ENCODE measurements at places on chromosomes 3 and 15.

DNA sequence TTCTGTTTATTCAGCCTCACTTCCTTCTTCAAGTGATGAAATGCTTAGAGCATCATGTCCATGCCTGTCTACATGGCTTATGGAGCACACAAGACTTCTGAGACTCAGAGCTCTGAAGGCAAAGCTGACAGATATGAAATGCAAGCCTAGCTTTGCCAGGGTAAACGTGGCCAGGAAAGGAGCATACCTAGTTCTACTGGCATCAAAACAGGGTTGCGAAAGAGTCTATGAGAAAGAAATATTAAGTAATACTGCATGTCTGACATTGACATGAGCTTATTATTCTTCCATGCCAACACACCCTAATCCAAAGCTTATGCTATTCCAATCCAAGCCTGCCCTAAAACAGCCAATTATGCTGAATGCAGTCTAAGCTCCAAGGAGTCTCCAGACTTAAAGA is 391.5 kb downstream of the ERC2 start:
- no peak for DNase-seq

DNA sequence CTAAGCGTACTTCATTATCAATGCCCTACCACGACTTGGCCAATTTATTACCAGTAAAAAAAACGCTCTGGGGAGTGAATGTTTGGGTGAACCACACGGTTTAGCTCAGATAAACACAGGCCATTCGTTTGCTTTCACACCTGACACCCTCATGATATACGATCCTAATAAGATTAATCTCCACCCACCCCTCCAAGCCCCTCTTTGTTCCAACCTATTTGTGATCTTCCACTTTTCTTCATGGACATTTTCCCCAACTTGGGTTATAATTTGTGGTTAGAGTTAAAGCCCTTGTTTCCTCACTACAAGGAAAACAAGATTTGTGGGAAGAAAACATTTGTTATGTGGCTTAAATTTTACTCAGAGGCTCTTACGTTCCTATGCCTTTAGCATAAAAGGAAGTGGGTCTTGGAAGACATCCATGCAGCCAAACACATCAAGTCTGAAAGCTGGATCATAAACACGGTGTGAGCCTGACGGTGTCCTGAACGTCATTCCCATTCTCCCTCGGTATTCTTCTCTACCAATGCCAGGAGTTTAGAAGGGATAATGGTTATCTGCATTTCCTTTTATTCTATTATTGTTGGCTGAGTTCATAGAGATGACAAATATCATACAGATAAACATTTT is 518.9 kb downstream of the NR2F2 start:
- no peak for DNase-seq

DNA sequence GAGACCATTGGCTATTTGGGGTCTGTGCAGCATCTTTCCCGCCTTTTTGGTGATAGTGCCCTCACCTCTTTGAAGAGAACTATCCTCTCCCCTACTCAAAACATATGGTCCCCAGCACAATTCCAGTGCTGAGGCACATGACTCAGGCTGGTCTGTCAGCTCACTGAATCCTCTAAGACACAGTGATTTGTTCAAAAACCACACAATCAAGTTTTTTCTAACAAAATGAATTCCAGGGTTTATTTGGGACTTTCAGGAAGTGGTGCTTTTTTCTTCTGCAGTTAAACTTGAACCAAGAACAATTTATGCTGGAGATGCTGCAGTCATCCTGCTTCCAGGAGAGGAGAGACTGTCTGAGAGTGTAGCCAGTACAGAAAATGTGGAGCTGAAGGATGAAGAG is 142.5 kb upstream of the LMCD1 start:
- DNase-seq: no peak

DNA sequence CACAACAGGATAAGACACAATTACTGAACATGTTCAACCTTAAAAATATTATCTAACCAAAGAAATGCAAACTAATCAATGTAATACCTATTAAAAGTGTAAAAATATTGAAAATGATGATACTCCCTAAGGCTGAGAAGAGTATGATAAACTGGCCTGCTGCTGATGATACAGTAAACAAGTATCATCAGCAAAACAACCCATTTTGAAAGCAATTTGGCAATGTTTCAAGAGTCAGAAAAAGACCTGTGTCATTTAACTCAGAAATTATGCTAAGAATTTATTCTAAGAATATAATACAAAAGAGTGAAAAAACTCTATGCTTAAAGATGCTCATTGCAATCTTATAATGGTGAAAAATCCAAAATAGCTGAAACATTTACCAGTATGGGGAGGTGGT is 22.1 kb downstream of the CCDC191 start:
- DNase-seq: no peak

GRCh38 chr3:17398959-17399551 is 343.4 kb downstream of the TBC1D5 start:
- DNase-seq: no peak

GRCh38 chr3:43279532-43279931 is 6.8 kb upstream of the SNRK start:
- DNase-seq: no peak

GRCh38 chr3:463252-464192 is 267.0 kb downstream of the CHL1 start:
- DNase-seq: no peak

DNA sequence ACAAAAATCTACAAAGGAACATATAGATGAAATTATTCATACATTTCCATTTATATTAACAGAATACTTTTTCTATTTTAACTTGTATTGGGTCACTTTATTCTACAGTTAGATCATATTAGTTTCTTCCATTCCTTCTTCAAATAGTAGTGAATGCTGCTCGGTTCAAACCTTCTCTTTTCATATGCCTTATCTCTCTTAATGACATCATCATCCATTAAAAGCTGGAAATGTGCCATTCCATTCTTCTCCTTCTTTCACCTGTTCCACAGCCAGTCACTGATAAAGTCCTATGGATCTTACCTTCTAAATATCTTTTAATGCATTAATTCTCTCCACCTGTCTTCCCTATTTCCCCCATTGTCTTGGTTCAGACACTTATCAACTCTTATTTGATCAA is 358.0 kb upstream of the POU1F1 start:
- DNase-seq: no peak

DNA sequence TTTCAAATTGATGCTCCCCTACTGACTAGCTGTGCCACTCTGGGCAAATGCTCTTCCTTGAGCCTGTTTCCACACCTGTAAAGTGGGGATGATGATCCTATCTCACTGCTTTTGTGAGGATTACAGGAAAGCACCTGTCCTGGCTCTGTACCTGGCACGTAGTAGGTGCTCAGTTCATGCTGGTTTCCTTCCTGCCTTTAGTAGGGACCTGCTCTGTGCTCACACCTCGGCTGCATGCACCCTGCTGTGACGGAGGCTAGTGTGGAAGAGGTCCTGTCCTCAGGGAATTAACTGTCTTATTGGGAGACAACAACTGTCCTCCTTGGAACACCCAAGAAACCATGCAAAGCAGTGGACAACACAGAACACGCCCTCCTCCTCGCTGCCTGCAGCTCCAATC is 61.8 kb downstream of the RPL39L start:
- no peak for DNase-seq

- no peak for DNase-seq
Observed at GRCh38 chr15:98903377-98904018, 104.1 kb downstream of the PGPEP1L start.

DNA sequence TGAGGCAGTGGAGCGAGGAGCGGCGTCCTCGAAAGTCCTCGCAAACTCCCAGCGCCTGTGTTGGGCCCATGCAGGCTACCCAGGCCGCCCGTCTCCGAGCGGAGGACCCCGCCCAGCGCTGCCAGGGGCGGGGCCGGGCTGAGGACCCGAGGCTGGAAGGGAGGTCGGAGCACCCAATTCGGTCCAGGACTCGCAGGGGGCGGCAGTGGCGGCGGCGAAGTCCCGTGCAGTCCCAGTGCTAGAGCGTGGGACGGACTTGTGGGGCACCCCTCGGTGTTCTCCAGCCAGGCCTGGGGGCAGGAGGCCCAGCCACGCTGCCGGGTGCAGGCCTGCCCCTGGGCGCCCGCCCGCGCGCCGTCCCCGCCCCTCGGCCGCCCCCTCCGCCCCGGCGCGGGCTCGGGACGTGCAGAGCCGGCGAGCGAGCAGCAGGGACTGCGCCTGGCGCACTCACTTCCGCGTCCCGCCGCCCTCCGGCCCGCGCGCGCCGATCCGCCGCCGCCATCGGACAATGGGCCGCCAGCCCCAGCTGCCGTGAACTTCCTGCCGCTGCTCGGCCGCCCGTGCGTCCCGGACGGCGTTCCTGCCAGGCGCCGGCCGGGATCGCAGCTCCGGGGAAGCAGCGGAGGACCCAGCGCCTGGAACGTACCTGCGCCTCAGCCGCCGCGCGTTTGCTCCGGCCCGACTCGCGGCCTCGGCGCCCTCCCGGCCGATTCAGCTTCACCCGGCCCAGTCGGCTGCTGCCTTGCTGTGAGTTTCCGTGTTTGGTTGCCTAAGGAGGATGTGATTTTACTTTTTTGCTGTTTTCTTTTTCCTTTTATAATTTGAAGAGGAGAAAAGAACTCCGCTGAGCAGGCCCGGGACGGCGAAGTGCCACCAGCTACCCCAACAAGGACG is 596 bp upstream of the LIMD1 start:
- DNase-seq: no peak

DNA sequence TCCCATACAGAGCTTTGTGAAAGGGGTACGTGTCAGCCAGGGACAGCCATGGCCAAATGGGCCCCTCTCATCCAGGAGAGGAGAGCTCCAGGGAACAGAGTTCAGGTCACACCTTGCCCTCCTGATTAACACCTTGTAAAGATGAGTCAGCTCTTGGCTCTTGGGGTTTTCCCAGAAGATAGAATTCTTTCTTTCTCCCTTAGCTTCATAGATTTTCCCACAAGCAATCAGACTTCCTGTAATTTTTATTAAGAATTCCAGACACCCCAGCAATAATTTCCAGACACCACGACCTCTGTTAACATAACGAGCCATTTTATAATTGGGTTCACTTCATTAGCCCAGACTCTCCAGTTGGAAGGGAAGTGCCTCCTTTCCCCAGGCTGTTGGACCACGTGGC is 86.4 kb downstream of the LRTM1 start:
- DNase-seq: no peak

DNA sequence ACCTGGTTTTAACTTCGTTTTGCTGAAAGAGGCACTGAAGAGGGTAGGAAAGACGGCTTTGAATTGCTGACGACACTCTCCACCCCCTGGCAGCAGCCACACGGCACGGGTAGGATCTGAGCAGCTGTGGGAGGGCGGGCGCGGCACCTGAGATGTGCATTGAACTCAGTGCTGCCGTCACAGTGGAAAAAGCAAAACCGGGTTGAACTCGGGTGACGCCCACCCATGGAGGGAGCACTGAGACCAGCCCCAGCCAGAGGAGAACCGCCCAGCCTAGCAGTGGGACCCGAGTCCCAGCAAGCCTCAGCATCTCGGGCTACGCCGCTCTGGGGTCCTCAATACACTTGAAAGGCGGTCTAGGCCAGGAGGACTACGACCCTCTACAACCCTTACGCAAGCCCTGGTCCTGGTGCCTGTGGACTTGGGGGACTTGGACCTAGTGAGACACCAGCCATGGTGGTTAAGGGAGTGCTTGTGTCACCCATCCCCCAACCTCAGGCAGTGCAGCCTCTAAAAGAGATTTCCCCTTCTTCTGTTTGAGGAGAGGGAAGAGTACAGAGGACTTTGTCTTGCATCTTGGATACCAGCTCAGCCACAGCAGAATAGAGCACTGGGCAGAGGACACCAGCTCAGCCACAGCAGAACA is 50.0 kb upstream of the RPL35A start:
- no peak for DNase-seq

- DNase-seq: no peak
Observed at GRCh38 chr3:36648241-36649034, 115.9 kb downstream of the DCLK3 start.

DNA sequence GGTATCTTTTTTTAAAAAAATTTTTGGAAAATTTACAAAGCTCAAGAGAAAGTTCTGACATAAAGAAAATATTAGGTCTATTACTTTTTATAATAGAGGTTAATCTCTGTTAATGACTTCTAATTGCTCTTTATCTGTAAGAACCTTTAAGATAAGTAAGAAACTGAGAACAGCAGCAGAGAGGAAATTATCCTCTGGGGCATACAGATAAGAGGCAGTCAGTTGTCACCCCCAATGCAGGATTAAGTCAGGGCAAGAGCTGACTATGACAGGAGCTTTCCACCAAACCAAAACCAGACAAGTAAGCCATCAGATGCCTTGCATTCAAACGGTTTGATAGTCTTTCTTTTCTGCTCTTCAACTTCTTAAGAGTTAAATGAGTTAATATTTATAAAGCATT is 149.0 kb downstream of the GSK3B start:
- DNase-seq: no peak

DNA sequence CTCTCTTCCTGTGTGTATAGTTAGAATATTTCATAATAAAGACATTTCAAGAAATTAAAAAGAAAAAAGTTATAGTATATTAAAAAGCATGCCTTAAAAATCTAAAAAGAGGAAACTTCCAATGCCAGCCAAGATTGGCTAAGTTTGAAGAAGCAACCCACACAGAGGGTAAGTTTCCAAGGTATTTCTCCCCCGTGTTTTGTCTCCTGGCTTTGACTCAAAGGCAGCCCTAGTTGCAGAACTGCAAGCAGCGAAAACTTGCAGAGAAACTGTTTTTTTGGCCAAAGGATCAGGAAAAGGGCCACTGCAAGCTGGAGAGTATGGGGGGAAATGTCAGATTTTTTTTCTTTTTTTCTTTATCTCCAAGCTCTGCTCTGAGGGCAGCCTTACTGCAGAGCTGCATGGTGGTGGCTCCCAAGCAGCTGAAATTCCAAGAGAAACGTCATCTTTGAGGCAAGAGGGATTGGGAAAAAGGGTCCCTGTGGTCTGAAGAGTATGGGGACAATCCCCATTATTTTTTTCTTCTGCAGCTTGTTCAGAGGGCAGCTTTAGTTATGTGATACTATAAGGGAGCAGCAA is 23.0 kb downstream of the HACL1 start:
- no peak for DNase-seq

- no peak for DNase-seq
Observed at GRCh38 chr15:75923756-75924155, 20.1 kb downstream of the FBXO22 start.

DNA sequence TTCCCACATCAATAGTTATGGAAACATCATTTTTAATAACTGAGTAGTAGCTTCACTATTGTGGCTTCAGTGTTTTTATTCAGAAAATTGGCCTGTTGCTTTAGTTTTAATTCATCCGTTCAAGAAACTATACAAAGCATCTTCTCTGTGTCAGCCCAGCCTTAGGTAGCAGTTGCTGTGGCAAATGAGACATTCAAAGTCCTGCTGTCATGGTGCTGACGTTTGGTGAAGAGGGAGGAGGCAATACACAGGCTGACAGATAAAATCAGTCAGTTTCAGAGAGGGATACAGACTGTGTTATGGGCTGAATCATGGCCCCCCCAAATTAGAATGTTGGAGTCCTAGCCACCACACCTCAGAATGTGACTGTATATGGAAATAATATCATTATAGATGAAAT is 56.5 kb downstream of the SLC7A14 start:
- no peak for DNase-seq

DNA sequence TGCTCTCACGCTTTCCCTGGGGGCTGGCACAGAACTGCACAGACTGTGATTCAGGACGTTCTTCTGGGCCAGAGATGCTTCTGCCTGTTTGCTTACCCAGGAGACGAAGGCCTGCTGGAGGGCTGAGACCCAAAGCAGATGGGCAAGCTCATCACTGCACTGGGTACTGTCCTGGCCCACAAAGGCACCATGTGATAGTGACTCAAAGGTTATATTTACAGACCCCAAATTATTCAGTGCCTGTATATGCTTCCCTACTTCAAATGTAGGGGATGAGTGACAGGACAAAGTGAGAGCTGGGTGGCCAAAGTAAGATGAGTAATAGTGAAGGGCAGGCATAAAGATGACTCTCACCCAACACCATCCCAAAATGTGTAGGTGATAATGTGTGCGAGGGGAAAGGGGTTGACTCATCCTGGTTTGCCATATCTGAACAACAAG is 127.4 kb downstream of the WDR76 start:
- DNase-seq: no peak

- no peak for DNase-seq
Observed at GRCh38 chr3:3587647-3587972, 211.6 kb upstream of the LRRN1 start.
